ENCODE measurements at places on chromosomes 13 and 19.
A peak's percentile ranks its signal among the peaks of the same experiment; 100 is the strongest.

GRCh38 chr13:45299194-45299593, 41.8 kb downstream of the TPT1 start:
- no peak for DNase-seq

- DNase-seq = no peak
Measured at GRCh38 chr13:107801621-107802020, 413.7 kb downstream of the LIG4 start.

DNA sequence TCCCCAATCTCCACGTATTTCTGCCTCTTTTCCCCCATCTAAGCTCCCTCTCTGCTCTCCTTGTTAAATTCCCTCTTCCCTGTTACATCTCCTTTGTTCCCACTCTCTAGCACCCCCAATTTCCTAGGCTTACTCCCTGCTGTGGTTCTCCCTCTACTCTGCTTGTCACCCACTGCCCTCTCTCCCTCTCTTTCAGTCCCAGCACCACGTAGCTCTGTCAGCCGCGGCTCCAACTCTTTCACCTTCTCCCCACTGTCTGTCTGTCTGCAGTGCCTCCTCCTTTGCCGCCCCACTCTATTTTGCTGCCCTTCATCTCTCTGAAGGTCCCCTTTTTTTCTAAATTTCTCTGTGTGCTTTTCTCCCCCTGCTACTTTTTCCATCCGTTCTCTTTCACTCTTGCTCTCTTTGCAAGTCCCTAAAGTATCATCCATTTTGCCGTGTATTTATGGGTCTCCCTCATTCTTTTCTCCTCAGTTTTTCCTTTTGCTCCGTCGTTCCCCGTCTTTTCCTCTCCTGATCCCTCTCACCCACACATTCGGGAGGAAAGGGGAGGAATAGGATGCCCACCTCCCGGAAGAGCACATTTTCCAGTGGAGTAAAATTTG, 937 bp downstream of the ZNF841 start:
- no peak for DNase-seq

- DNase-seq = no peak
Measured at GRCh38 chr13:110387451-110388107, 80.5 kb downstream of the COL4A2 start.

DNA sequence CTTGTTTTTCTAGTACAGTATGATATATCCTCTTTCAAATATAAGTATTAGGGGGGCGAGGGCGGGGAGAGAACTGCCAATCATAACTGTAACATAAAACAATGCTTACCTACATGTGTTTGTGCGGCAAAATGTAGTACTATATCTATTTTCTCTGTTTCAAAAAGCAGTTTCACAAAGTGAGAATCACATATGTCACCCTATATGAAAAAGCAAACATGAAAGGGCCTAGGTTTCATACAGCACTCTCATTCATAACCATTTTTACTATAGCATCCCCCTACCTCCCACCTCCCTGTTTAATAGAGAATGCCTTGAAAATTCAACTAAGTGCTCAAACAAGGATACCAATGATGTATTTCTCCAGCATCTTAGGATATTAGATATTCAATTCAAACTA, 5.2 kb downstream of the TGDS start:
- DNase-seq = no peak

- DNase-seq = no peak
Measured at GRCh38 chr13:45702869-45703391, 810 bp downstream of the CBY2 start.

DNA sequence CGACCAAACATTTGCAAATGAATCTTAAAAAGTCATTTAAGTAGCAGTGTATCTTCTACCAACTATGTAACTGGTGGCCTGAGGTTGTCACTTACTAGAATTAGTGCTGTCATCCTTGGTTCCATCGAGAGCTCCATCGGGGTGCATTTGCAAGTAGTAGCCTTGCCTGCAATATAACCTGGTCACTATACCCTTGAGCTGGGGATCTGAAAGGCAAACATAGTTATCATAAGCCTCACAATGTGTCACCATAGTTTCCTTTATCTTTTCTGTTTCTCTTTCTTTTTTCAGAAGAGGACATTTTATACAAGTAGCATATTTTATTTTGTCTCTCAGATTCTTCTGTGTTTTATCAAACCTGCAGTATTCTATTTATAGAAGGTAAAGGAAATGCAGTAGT, 422.6 kb downstream of the ITGBL1 start:
- DNase-seq = no peak

DNA sequence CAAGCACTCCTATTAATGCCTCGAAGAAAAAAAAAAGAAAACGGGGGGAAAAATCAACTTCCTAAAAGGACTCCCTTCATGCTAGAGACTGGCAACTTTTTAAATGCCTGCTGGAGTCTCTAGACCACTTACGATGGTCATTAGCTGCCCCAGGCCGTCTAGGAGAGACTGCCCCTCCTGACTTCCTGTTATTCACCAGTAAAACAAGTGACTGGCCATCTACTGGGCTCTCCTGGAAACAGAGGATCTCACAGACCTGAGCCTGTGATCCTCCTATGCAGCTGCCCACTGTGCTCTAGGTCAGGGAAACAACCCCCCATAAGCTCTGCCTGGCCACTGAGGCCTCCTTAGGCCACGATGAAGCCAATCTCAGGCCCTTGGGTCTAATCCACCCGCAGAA, 7.4 kb downstream of the ZNF266 start:
- no peak for DNase-seq

DNA sequence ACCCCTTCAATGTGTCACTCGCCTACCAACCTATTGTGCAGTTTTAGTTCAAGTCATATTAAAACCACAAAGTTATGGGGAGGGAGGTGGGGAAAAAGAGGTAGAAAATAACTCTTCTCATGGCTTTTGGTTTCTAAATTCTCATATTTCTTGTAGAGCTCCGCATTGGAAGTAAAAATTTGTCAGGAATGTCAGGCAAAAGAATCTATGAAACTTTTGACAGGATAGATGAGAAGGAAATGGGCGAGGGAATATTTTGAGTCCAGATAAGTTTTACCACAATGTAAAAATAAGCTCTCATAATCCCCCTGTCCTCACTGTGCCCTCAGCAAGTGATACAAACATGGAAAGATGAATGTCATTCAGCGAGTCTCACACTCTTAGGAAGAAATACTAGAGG, 270.4 kb downstream of the DLEU7 start:
- no peak for DNase-seq

DNA sequence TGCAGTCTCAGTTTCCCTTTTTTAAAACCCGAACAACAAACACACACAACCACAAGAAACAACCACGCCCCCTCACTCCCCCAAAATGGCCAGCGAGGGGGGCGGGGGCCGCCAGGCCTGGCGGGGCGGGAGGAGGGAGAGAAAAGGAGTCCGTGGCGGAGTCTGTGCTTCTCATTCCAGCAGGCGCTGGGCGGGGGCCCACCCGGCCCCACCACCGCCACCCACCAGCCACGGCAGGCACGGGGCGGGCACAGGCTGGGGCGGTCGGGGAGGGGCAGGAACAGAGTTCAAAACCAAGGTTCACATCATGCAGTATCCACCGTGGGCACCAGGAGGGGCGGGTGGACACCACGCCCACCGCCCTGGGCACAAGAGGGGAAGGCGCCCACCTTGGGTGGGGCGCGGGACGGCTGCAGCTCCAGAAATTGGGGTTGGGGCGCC, 12.9 kb downstream of the DPF1 start:
- DNase-seq = no peak

GRCh38 chr13:38141792-38142191, 207.9 kb upstream of the UFM1 start:
- no peak for DNase-seq

DNA sequence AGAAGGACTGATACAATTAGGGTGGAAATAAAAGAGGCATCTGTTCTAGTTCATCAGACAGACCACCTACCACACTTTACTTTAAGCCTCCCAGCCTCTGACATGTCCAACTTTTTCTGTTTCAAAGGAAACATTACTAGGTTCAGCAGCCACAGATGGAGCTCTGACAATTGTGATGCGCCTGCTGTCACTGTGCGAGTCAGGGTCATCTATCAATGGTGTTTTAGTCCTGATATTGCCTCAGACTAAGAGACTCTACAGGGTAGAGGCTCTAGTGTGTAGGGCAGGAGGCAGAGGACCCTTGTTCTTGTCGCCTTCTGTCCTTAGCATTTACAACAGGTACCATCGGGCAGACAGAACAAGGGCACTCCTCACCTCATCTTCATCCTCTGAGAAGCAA, 685.0 kb upstream of the SGCG start:
- no peak for DNase-seq

GRCh38 chr13:44399074-44399473, 25.4 kb downstream of the SERP2 start:
- no peak for DNase-seq

DNA sequence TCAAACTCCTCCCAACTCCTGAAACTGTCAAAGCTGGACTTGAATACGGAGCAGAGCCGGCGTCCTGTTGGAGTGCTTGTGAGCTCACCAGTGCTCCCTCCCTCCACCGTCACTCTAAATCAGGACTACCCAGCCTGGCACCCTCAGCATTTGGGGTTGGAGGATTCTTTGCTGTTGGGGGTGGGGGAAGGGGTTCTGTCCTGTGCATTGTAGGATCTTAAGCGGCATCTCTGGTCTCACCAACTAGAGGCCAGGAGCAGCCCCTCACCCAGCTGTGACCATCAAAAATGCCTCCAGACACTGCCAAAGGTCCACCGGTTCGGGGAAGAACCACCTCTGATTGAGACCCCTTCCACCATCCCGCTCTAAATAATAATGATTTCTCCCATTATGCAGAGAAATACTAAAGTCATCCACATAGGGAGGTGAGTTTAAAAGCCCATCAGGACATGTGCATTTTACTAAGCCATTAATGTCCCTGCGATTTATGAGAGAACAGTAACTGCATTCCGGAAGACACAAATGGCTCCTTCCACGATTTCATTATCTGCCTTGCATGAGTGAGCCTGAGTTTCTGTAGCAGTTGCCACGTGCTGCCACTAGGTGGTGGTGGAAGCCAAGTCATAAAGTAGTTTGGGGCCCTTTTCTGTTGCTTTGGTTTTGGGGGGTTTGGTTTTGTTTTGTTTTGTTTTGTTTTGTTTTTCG, 16.1 kb upstream of the USP29 start:
- DNase-seq = peak; percentile 36

- DNase-seq = no peak
Measured at GRCh38 chr19:53824134-53824611, at the start of gene NLRP12. NLRP12 (minus strand) TSS chr19:53824314; CDS start chr19:53824174, 140 bp downstream.

DNA sequence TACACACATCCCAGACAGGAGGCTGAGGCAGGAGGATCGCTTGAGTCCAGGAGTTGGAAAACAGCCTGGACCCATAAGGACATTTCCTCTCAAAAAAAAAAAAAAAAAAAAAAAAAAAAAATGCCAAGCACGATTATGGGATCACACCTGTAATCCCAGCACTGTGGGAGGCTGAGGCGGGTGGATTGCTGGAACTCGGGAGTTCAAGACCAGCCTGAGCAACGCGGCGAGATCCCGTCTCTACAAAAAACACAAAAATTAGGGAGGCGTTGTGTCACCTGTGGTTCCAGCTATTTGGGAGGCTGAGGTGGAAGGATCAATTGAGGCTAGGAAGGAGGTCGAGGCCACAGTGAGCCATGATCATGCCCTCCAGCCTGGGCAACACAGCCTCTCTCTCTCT, 973 bp upstream of the OCEL1 start:
- DNase-seq = no peak

DNA sequence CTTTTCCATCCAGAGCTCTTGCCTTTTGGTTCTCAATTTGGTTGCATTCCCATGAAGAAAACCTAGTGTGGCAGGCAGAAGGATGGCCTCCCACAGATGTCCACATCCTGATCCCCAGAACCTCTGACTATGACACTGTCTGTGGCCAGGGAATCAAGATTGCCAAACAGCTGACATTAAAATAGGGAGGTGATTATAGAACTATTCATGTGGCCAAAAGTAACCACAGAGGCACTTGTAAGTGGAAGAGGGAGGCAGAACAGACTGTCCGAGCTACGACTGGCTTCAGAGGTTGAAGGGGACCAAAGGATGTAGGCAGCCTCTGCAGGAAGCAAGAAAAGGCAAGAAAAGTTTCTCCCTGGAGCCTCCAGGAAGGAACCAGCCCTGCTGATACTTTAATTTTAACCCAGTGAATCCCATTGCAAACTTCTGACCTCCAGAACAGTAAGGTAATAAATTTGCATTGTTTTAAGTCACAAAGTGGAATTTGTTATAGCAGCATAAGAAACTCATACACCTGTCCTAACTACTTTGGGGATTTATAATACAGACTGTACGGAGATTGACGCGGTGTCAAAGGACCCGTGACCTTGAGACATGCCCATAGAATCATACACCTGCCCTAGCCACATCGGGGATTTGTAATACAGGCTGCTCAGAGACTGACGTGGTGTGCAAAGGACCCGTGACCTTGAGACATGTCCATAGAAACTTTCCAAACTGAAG, 106.5 kb downstream of the ATP11A start:
- DNase-seq = no peak

- DNase-seq = no peak
Measured at GRCh38 chr13:60150538-60150937, 13.2 kb downstream of the DIAPH3 start.

GRCh38 chr19:31054430-31054829, 294.8 kb downstream of the TSHZ3 start:
- DNase-seq = peak; percentile 8

GRCh38 chr19:14395262-14395661, 14.0 kb downstream of the ADGRE5 start:
- DNase-seq = no peak

DNA sequence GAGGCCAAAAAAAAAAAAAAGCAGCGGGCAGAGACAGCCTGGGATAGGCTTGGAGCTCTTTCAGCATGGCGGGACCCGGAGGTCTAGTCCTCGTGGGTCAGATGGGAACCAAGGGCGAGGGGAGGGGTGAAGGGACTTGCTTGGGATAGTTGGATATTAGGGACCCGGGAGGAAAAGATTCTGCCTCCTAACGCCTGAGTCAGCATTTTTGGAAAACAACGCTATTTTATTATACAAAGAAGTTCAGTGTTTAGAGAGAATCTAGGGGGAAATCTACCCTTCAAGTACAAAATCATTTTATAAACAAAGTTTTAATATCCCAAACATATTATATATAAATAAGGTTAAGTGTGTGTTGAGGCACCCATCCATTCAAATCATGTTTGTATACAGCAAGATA, 156.7 kb downstream of the ZNF536 start:
- no peak for DNase-seq

- no peak for DNase-seq
Measured at GRCh38 chr13:98348466-98349200, 171.6 kb upstream of the RNF113B start.

- DNase-seq = no peak
Measured at GRCh38 chr13:76292031-76292430, 594.2 kb downstream of the KCTD12 start.

GRCh38 chr13:76703216-76703615, 183.0 kb downstream of the KCTD12 start:
- no peak for DNase-seq

DNA sequence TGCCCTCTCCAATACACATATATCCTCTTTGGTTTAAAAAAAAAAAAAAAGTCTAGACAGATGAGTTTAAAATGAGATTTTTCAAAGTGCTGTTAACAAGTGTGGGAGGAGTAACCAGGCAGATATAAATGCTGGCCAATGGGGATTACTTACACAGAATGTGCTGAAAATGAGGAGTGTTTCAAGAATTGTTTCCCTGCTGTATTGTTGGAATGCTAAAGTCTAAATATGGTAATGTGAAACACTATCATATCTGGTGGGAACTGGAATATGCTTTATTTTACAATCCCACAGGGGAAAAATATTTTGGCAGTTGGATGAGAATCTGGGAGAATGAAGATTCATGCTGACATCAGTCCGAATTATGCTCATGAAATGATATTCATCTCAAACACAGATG, 250.7 kb downstream of the DCT start:
- no peak for DNase-seq

GRCh38 chr13:106100171-106100919, 435.1 kb downstream of the EFNB2 start:
- no peak for DNase-seq

GRCh38 chr19:39647918-39648317, 7.8 kb upstream of the LGALS16 start:
- no peak for DNase-seq
